AG04449 (cell line): ENCODE measurements at places on chromosomes 1 and 21.

- DNase-seq = no peak
These were observed 18.6 kb downstream of the PIK3CD start for GRCh38 chr1:9670085-9670484.

DNA sequence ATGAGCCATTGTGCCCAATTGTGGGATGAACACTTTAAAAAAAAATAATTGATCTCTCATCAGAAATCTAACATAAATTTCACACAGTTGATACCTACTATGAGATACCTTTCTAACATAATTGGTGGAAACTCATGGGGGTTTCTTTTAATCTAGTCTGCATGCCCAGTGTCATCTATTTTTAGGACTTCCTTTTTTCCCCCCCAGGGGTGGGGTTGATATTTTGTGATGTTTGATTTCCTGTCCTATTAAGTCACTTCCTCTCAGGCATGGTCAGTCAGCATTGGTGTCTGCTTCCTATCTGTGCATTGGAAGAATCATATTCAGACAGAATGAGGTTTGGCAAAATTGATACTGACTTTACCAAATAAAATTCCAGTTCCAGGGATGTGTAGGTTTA, 21.5 kb downstream of the NFYC start:
- DNase-seq = no peak

DNA sequence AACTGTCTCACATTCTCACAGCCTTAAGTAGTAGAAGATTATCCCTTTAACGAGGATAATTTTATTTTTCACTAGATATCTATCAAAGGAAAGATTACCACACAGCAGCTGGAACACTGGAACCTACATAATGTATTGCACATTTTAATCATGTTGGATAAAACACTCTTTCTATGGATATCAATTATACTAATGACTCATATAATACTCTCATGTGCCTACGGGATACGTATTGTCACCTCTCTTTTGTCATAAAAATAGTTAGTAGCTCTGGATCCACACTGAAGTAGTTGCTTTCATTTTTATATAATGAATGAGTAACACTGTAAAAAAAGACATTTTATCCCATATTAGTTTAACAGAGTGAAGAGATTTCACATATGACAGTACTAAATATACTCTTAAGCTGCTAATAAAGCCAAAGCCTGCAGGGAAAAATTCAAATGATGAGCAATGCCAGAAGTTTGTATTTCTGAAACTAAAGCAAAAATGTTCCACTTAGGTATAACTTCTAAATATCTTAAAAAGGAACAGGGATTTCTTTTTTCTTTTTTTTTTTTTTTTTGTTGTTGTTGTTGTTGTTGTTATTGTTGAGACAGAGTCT, 408.7 kb upstream of the PKN2 start:
- no peak for DNase-seq

GRCh38 chr1:20080441-20081352, 10.7 kb downstream of the PLA2G5 start:
- no peak for DNase-seq

DNA sequence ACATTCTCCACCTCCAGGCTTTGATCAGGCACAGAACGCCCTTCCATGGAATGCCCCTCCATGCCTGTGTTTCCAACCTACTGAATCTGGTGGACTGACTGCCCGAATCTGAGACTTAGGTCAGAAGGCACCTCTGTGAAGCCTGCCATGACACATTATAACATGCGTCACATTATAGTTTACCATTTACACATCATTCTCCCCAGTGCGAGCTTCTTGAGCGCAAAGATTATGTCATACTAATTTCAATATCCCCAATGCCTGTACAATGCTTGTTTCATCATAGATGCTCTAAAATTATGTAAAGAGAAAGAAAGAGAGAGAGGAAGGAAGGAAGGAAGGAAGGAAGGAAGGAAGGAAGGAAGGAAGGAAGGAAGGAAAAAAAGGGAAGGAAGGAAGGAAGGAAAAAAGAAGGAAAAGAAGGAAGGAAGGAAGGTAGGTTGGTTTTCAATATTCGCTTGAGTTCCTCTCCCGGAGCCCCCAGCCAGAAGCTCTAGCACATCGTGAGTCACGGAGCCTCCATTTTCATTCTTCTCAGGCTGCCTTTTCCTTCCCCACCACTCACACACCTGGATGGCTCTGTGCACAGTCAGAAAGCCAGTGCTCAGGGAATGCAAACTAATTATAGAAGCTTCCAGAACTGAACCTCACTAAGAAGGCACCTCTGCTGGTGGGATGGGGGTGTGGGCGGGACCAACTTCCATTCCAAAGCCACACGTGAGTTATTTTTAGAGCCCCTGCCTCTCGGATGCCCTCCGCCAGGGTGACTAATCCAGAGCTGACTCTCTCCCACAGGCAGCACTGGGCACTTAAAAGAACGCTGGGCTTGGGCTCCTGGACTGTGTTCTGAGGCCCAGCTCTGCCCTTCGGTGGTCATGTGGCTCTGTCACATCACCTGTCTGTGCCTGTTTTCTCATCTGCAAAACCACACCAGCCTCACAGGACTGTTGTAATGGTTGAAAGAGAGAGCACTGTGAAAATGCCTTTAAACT, 27.4 kb downstream of the LAMB3 start:
- DNase-seq = no peak

DNA sequence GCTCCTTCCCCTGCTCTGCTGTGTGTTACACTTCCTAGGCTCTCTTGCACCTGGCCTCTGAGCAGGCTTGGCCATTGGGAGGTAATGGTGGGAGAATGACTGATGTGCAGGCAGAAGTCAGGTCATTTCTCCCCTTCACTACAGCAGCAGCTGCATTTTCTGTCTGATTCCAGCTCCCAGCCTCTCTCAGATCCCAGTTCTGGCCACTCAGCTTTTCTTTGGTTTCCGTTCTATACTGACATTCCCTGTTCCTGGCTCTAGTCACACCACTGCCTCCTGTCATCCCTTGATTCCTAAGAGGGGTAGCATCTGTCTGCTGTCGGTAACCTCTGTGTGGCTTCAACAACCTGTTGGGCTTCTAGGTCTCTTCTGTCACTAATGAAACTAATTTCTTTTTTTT, 127.7 kb upstream of the HOOK1 start:
- DNase-seq = no peak

- no peak for DNase-seq
These were observed 334 bp upstream of the SARS1 start for GRCh38 chr1:109213345-109213823.

- DNase-seq = no peak
These were observed 17.8 kb downstream of the SCAF4 start for GRCh38 chr21:31713973-31714740.

GRCh38 chr1:7346070-7346596, 425.0 kb upstream of the VAMP3 start:
- DNase-seq = no peak

DNA sequence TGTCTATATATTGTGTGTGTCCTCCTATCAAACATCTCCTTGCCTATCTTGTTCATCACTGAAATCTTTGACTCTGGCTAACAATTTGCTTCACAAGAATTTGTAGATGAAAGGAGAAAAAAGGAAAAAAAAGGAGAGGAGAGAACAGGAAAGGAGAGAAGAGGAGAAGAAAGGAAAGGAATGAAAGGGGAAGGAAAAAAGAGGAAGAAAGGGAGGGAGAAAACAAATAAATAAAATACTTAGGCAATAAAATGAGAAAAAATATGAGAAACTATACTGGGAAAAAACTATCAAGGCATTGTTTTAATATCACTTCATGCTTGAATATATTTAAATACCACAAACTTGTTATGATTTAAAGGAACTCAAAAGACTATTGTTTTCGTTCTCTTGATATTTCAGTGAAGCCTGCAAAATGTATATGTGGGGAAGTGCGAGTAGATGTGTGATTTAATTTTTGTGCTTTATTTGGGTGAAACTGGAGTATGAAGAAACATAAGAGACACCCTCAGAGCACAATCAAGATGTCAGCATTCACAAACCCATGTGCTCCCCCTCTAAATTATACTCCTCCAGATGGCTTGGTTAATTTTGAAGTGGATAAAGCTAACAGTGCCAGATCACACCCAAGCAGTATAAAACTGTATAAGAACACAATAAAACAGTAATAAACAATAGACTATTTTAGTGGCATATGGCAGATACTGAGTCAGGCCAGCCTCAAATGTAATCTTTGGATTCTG, 205.7 kb upstream of the SAMSN1 start:
- no peak for DNase-seq

DNA sequence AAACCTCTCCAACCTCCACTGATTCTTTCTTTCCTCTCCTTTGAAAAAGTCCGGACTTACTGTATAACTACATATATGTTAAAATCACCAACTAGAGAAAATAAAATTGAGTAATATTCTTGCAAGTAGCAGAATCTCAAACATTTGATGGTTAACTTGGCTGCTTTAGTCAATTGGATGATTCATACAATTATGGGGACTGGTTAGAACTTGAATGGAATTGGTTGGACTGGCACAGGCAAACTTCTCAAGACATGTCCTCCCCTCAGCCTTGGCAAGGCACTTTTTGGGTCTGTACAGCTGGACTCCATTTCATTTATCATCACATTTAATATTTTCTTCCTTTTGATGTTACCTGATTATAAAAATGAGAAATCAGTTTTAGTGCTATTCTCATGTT, 6.5 kb downstream of the WLS start:
- no peak for DNase-seq

DNA sequence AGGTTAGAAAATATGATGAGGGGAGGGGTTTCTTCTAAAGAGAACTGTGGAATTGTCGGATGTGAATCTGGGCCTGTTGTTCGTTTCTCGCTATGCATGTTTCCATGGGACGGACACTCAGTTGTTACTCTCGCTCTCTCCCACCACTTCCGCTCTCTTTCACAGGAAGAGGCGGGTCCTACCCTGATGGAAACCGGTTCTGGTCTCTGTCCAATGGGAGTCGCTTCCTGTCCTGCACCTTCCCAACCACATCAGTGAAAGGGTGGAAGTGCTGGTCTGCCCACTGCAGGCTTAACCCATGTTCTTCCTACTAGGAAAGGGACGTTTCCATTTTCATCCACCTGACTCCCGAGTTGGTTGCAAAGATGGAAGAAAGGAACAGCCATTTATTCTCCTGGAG, 119.4 kb downstream of the KCNJ15 start:
- DNase-seq = no peak

DNA sequence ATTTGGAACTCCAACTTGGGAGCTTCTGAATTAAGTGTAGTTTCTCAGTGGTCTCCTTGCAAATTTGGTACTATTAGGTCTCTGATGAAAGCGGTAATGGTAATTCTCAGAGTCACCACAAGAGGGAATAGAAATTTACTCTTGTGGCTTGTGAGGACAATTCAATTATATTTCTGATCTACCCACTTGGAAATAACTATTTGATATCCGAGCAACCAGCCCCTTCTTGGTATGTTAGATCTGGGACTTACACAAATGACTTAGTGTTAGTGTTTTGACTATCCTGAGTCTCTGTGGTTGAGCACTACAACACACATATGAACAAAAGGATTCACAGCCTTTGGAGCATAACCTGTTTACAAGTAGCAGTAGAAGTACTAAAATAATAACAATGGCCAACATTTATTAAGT, 68.1 kb downstream of the RPS6KA1 start:
- DNase-seq = no peak

DNA sequence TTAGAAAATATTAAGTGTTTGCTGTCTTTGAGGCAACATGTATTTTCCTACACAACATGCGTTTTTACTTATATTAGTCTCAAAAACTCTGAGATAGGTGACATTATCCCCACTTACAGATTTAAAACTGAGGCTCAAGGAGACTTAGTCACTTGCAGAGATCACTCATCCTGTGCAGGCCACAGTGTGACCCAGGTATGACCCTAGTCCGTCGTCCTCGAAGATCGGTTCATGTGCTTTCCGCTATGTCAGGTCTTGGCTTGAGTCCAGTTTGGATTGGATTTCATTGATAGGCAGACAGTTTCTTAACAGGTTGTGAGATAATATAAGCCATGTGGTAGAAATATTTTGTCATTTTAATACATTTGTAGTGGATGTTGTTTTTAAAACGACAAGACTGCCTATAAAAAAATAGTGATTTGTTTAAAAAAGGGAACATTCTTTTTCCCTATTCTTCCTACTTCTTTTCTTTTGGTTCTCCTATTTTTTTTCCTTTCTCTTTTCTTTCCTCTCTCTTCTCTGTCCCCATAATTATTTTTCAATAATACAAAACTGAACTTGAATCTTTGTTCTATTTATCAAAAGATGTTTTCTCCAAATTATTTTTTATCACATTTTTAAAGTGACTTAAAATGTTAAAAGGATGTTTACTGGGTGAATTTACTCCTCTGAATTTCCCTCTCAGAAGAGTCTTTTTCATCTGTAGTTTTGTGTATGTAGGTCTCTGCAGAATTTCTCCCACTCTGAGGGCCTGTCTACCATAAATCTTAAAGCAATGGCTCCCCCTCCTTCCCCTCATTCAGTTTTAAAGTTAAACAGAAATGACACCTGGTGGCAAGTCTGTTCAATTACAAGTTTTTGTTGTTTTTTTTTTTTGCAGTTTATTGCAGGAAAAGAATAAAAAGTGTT, 81.8 kb downstream of the PHTF1 start:
- DNase-seq = no peak

- no peak for DNase-seq
These were observed 88.9 kb upstream of the WLS start for GRCh38 chr1:68321084-68321685.

DNA sequence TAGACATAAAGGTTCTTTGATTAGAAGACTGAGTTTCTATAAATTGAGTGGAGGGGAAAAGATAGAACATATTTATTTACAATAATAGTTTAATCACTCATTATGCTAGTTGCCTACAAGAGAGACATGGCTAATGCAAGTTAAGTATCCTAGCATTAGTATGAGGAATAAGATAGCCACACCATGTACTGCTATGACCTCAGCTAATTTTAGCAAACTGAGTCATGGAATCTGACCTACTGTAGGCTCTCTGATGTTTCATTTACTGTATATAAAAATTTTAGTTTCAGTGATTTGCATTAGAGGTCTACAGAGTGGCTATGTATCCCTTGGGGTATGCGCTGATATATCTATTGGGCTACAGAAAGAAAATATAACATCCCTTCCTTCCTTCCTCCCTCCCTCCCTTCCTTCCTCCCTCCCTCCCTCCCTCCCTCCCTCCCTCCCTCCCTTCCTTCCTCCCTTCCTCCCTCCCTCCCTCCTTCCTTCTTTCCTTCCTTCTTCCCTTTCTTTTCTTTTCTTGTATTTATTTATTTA, 5.8 kb downstream of the AGL start:
- no peak for DNase-seq

DNA sequence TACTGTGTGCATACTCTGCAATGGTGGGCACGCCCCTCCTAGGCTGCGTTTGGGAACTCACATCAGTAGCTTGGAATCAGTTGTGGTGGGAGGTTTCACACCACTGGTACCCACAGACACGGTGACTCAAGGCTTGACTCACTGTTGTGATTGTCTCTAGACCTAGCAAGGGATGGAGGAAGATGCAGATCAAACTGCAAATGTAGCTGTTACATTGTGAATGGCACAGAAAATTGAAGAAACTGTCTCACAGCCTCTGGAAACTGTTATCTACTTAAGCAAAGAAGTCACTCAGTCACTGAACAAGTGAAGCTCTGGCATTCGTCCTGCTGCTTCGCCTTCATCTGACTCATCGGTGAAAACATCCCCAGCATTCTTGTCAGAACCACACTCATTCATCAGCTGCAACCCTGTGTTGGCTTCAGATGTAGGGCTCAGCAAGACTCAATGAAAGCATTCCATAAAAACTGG, 59.5 kb downstream of the POFUT2 start:
- peak; percentile 94 for DNase-seq
